Stimulated activated CD8-positive, alpha-beta memory T cell treated with anti-CD3 and anti-CD28 coated beads, Interleukin-4, amount 100 ng/mL, for 4 hours (primary cell): ENCODE measurements at places on chromosomes 16 and 17.

DNA sequence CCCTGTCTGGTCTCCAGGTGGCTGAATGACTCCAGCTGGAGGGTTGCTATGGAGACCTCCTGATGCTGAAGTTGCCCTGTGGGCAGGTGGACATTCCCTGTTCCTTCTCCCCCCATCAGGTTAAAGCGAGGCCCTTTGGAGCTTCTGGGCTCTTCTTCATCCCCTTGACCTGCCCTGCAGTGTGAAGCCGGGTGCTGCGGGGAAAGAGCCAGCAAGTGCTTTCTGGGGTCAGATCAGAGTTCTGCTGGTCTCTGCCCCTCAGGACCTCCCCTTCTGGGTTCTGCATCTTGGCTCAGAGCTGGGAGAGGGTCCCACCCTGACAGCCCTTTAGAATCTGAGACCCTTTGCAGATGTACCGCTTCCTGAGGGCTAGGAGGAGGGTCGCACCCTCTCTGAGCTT lies 25.1 kb downstream of the NKD1 start:
- DNase-seq, result no peak

DNA sequence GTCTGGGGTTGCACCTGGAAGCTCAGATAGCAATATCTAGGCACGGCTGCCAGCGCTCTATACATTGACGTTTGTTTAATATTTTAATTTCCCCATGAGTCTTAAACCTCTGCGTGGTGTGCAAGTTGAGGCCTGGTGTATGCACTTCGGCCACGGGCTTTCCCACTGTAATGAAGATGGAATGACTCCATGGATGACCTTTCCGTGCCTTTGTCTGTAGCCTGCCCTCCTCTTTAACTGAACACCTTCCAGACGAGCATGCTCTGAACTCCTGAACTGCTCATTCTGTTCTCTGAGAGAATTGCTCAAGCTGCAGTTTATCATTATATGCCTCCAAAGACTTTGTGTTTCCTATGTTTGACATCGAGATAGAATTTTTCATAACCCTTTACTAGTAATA lies 438.8 kb downstream of the WWOX start:
- no peak for DNase-seq

DNA sequence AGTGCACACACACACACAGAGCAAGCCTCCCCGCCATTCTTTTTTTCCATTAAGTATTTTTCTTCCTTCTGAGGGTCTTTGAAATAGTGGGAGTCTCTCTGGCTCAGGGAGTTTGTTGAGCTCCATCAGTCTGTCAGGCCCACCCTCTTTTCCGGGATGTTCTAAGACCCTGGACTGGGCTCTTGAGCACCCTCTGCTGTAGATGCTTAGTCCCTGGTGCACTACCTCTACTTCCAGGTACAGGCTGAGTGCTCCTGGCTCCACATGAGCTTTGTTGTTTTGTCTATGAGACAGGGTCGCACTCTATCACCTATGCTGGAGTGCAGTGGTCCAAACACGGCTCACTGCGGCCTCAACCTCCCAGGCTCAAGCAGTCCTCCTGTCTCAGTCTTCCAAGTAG lies 20.7 kb downstream of the LIMD2 start:
- DNase-seq, result no peak

DNA sequence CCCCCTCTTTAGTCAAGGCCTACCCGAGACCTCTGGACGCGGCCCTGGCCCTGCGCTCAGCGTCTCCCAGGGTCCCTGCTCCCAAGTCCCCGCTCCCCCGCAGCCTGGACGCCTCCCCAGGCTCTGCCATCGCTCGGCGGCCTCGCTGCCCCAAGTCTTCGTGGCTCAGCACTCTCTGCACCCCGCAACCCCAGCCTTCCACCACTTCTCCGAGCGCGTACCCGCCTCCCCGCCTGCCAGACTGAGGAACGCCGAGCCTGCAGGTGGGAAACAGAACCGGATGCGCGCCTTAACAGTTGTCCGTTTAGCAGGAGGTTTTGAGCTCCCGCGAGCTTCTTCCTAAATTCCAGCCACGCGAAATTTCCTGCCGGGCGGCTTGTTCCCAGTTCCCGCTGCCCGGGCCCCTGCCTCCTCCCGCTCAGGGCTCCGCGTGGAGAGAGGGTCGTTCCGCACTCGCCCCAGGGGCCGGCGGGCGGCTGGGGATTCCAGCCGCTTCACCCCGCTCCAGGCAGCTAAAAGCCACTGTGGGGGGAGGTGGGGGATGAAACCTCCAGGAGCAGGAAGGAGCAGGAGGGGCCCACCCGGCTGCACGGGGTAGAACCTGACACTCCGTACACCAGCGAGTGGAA lies 87.7 kb downstream of the KCNJ12 start:
- DNase-seq, result no peak

DNA sequence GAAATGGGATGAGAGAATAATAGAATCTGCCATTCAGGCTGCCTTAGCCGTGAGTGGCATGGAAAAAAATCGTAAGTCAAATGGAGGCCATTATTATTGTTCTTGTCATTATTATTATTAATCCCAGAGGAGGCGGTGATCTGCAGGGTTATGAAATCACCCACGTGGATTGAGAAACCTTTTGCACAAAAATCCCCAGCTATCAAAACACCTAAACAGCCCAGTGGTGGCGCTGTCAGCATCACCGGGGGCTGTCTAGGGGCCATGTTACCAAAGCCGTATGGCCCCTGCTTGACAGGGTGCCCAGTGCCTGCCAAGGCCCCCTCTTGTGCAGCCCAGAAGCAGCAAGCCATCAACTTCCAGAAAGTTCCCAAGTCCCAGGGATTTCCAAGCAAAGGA lies 25.2 kb downstream of the CNGB1 start:
- DNase-seq, result no peak

GRCh38 chr17:67156269-67157199 lies 88.5 kb downstream of the HELZ start:
- no peak for DNase-seq
